ENCODE measurements at places on chromosomes 11 and 22.

DNA sequence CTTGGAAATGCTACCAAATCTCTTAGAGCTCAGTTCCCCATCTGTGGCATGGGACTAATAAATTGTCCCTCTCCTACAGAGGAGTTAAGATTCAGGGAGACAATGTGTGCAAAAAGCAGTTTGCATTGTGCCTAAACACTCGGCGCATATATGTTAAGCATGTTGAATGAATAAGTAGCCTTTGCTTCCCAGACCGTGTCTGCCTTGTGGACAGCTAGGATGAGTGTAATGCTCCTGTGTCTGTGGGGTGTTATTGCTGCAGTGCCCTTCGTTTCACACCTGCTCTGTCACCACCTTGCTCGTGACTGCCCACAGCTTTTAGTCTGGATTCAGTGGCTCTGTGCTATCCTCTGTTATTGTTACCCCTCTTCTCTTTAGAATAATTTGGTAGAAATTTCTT lies 14.1 kb downstream of the ENDOD1 start:
- no peaks in the 10 kb centered on the region for H3K27me3 ChIP-seq
- no peak for ATAC-seq
- H3K27ac ChIP-seq, result no peak overlapping the region
- H3K4me1 ChIP-seq, result peaks cover 8% of the 10 kb centered on the region
- no peak overlapping the region for H3K4me3 ChIP-seq

GRCh38 chr11:63904743-63905142 lies 12.2 kb downstream of the RCOR2 start:
- H3K27me3 ChIP-seq, result no peaks in the 10 kb centered on the region
- ATAC-seq, result no peak
- H3K27ac ChIP-seq, result no peak overlapping the region
- peaks cover 5% of the 10 kb centered on the region for H3K4me1 ChIP-seq
- peaks cover 91% of the 10 kb centered on the region for H3K36me3 ChIP-seq

DNA sequence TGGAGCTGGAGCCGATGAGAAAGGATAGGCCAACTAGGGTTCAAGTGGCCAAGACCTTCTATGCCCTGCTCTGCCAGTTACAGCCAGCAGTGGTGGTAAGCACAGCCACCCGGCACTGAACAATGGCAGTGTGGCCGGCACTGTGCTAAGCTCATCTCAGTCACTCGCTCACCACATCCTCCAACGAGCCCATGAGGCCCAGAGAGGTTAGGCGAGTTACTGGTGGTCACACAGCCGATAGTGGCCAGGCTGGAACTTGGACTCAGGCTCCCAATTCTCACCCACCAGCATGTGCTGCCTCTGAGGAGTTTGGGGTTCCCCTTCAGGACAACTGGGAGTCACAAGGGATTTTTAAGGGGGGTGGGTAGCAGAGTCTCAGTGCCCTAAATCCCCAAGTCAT lies 66.4 kb downstream of the IGLL1 start:
- H3K4me3 ChIP-seq, result no peak overlapping the region
- no peaks in the 10 kb centered on the region for H3K4me1 ChIP-seq
- no peak overlapping the region for H3K27ac ChIP-seq
- peaks cover 8% of the 10 kb centered on the region for H3K27me3 ChIP-seq
- no peaks in the 10 kb centered on the region for H3K36me3 ChIP-seq

- H3K27me3 ChIP-seq, result peaks cover 48% of the 10 kb centered on the region
- no peak for ATAC-seq
- H3K4me3 ChIP-seq, result no peak overlapping the region
Measured at GRCh38 chr11:61552108-61552635, 28.7 kb downstream of the SYT7 start.

Measured in activated T-helper 17 cell treated with anti-CD3 and anti-CD28 coated beads, Interleukin-2, amount 50 U/mL, for 72 hours (primary cell).